ENCODE measurements at places on chromosomes 7 and 10.

- no peak for DNase-seq
Observed at GRCh38 chr7:107494884-107495283, 25.0 kb downstream of the GPR22 start.

DNA sequence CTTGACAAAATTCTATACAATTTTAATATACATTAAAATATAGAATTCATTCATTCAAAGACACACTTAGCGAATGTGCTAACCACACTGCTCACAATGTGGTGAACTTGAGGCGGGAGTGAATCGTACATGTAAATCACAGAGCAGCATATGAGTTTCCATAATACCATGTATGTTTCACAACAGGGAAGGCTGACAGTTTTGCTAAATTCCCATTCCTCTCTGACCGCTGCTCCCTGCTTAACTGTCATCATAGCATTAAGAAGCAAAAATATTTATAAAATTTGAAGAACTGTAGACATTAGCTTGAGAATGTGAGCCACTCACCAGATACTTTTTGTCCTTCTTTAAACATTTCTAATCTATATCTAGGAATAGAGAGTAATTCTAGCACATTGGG lies 763.3 kb downstream of the MAGI2 start:
- DNase-seq = no peak

DNA sequence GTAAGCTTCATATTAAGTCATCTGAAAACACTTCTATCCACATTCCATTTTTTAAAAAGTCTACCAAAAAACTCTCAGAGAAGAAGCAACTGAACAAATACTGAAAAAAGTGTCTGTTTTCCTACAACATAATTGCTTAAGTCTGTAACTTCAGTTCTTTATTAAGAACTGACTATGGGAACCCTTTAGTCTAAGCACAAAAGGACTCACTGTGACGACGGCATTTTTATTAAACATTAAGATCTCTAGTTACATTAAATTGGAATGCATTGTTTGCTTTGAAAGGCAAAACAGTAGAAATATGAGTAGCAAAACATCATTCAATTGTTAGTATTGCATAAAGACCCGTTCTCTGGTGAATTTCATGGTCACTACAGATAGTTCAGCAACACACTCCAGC lies 5.8 kb upstream of the FAM3C start:
- no peak for DNase-seq

GRCh38 chr7:68441645-68442044 lies 1156.6 kb upstream of the AUTS2 start:
- DNase-seq = no peak

DNA sequence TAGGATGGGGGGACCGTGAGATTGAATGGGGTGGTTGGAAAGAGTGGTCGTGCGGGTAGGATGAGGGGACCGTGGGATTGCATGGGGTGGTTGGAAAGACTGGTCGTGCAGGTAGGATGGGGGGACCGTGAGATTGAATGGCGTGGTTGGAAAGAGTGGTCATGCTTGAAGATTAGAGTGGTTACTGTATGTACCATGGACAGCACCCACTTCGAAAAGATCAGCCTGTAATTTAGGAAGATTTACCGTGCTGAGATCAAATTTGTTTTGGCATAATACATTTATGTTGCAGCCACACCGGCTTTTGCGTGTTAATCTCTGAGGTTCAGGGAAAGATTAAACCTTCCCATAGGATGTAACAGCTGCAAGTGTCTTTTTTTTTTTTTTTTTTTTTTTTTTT lies 495.2 kb upstream of the ADARB2 start:
- no peak for DNase-seq

GRCh38 chr7:66105263-66105748 lies 9.3 kb upstream of the CRCP start:
- no peak for DNase-seq

- DNase-seq = no peak
Observed at GRCh38 chr7:38817526-38817925, 91.5 kb downstream of the VPS41 start.

- no peak for DNase-seq
Observed at GRCh38 chr10:13475124-13475523, 53.7 kb downstream of the BEND7 start.

DNA sequence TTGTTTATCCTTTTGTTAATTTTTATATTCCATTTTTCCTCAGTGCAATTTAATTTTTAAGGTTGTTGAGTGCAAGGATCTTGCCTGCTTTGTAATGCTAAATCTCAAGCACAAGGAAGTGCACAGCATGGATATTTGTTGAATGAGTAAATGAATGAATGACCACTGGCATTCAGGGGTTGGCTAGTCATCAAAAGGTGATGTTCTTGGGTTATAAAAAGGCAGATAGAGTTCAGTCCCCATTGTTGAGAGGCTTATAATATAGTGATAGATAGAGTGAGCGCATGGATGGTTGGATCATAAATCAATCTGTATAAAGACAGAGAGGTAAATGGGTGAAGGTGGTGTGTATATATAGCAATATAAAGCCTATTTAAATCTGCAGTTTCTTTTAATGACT lies 193.2 kb upstream of the KLF6 start:
- DNase-seq = no peak

- DNase-seq = no peak
Observed at GRCh38 chr7:30420662-30421061, 57.9 kb downstream of the NOD1 start.

DNA sequence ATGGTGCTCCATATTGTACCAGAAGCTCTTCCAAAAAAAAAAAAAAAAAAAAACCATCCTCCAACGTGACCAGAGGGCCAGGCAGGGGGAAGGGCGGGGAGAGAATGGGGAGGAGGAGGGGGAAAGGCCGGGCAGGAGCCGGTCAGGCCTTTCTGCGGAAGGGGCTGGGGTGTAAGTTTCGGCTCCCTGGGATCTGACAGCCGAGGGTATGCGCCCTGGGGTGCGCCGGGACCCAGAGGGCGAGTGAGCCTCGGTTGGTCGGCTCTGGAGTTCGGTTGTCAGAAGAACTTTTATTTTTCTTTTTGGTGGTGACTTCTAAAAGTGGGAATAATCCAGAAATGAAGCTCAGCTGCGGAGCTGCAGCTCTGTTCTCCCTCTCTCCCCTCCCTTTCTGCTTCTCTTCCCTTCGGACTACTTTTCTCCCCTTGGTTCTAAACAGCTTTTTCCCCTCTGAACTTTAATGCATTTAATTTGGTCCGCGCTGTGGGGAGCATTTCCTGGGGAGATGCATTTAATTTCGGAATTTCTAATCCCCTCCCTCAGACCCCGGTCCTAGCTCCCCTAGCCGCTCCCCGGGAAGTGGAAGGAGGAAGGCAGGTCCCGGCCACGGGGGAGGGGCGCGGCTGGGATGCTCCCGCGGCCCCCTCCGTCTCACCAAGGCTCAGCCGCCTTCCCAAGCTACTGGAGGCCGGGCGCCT lies 3.9 kb upstream of the PAX2 start:
- no peak for DNase-seq

- DNase-seq = no peak
Observed at GRCh38 chr10:13511409-13511808, 17.4 kb downstream of the BEND7 start.

GRCh38 chr10:122165484-122166276 lies 105.4 kb upstream of the BTBD16 start:
- DNase-seq = no peak

DNA sequence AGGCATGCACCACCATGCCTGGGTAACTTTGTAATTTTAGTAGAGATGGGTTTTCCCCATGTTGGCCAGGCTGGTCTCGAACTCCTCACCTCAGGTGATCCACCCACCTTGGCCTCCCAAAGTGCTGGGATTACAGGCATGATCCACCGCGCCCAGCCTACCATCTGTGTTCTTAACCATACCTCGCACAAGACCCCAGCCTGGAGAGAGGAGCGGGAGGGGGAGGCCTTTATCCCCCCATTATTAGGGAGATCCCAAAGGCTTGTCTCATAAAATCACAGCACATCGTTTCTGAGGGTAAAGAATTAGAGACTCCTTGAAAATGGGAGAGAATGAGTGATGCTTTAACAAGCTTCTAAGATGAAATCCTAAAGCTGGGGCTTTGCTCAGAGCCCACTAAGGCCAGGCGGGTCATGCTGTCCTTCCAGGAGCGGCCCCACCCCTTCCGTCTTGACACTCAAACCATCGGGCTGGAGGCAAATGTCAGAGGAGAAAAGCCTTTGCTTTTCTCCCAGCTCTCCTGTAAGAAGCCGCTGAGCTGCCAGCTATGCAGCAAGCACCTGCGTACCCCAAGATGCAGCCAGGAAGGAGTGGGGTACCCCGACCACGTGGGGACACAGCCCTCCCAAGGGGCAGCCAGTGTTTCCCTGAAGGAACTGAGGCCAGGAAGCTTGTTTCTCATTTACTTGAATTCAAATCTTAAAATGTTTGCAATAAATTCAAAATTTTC lies 339.7 kb downstream of the PTPRN2 start:
- no peak for DNase-seq

All from SIG-M5 (cell line).